ENCODE measurements at places on chromosomes 7 and 10. TPM values are rescaled to one million over a fixed set of nuclear protein-coding genes. Genes with fewer than 3 reads are reported as not detected.

Gene MEST
- total RNA-seq, result 1.4 TPM

Gene NPTX2
- not detected for total RNA-seq

Gene NRG3
- not detected for total RNA-seq

Gene LRMDA
- total RNA-seq, result not detected

Gene OPN1SW
- not detected for total RNA-seq

Gene TBX20
- total RNA-seq, result 0.12 TPM

Gene PPP1R3A
- total RNA-seq, result not detected

Gene TBL2
- total RNA-seq, result 25.3 TPM

Gene HTR5A
- total RNA-seq, result not detected

Gene C7orf25
- total RNA-seq, result 4.3 TPM

Gene CRTAC1
- total RNA-seq, result not detected

Gene AKR1C4
- not detected for total RNA-seq

Gene TRIM74
- total RNA-seq, result 2.6 TPM

Gene UFSP1
- 5.2 TPM for total RNA-seq

Gene INTS15
- 41.1 TPM for total RNA-seq

Gene AGAP5
- 10.9 TPM for total RNA-seq

Gene HMX2
- total RNA-seq, result not detected

Gene ADRA2A
- not detected for total RNA-seq

Gene DDC
- not detected for total RNA-seq

Gene LIPM
- not detected for total RNA-seq

Gene MRPL43
- 47.4 TPM for total RNA-seq

Gene TMEM213
- total RNA-seq, result 0.26 TPM

Gene DNA2
- total RNA-seq, result 29.2 TPM

Gene SPACDR
- 2.3 TPM for total RNA-seq

Gene LYZL2
- total RNA-seq, result not detected

Gene FAM170B
- not detected for total RNA-seq

Gene FFAR4
- total RNA-seq, result not detected

Gene DCLRE1C
- 45.7 TPM for total RNA-seq

Gene CYP3A5
- total RNA-seq, result not detected

Gene MRLN
- total RNA-seq, result not detected
